ENCODE measurements at places on chromosomes 6 and 20. TPM values are rescaled to one million over a fixed set of nuclear protein-coding genes. Genes with fewer than 3 reads are reported as not detected.

Gene POPDC3
- 53.2 TPM for polyA plus RNA-seq

Gene CYP21A2
- polyA plus RNA-seq: 0.48 TPM

Gene SIRT5
- polyA plus RNA-seq: 21.5 TPM

Gene ENPP5
- polyA plus RNA-seq: 9.8 TPM

Gene FUCA2
- 25.1 TPM for polyA plus RNA-seq

Gene STMND1
- not detected for polyA plus RNA-seq

Gene FAM209A
- not detected for polyA plus RNA-seq

Gene KLHDC3
- polyA plus RNA-seq: 170 TPM

Measured in right cardiac atrium (tissue), 5 donors.